ENCODE measurements at places on chromosomes 4 and X.

GRCh38 chr4:174314770-174315169 lies 31.1 kb downstream of the CEP44 start:
- no peak for DNase-seq

GRCh38 chr4:158788516-158788915 lies 19.7 kb downstream of the FNIP2 start:
- DNase-seq = no peak

- DNase-seq = no peak
These were observed 304.2 kb downstream of the ARHGAP24 start for GRCh38 chr4:85779165-85779564.

DNA sequence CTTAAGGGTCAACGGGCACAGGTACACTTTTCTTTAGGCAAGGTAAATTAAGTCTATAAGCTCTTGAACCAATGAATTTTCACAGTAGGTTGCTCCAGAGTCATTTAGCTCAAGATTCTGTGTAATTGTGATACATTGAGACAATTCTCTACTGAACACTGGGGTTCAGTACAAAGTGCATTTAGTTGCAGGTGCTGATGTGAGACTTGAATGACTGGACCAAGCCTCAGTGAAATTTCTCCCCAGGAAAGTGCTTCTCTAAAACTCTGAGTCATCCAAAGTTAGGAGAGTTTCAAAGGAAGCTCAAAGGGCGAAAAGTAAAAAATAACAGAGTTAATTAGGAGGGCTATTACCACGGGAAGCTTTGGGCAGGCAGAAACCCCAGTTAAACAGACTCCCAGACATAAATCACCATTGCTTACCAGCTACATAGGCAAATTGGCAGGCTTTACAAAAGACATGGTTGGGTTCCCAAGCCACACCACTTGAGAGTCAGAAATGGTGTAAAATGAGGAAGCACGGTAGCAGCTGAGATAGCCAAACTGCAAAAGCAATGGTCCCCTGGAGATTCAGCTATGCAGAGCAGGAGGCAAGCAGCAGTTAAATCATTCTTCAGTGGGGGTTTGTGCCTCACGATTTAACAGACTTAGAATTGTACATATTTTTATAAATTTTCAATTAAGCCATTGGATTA lies 202.6 kb downstream of the PCDH19 start:
- no peak for DNase-seq

GRCh38 chr4:156144961-156145360 lies 191.3 kb upstream of the CTSO start:
- DNase-seq = no peak

DNA sequence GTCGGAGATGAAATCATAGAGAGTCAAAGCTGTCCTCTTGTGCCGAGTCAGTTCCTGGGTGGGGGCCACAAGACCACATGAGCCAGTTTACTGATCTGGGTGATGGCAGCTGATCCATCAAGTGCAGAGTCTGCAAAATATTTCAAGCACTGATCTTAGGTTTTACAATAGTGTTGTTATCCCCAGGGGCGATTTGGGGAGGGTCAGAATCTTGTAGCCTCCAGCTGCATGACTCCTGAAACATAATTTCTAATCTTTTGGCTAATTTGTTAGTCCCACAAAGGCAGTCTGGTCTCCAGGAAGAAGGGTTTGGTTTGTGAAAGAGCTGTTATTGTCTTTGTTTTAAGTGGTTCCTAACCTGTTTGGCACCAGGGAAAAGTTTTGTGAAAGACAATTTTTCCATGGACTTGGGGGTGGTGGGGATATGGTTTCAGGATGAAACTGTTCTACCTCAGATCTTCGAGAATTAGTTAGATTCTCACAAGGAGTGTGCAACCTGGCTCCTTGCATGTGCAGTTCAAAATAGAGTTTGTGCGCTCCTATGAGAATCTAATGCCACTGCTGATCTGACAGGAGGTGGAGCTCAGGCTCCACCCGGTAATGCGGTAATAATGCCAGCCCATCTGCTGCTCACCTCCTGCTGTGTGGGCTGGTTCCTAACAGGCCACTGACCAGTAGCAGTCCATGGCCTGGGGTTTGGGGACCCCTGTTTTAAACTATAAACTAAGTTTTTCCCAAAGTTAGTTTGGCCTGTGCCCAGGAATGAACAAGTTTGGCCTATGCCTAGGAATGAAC lies 29.2 kb downstream of the METAP1 start:
- no peak for DNase-seq

GRCh38 chrX:42837747-42838146 lies 59.8 kb upstream of the PPP1R2C start:
- no peak for DNase-seq

DNA sequence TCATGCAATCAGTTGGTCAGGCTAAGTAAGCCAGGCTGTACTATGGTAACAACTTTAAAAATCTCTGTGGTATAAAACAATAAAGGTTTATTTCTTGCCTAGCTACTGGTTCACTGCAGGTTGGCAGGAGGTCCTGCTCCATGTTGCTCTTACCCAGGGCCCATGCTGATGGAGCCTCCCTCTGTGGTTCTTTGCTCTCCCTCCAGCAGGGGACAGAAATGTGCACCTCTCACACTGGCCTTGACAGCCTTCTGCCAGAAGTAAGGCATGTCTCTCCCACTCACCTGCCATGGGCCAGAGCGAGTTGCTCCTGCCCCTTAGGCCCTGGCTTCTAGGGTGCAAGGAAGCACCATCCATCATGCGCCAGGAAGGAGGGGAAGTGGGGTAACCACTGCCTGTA lies 31.1 kb downstream of the CLDN22 start:
- DNase-seq = no peak

- no peak for DNase-seq
These were observed 126.1 kb downstream of the ARHGEF9 start for GRCh38 chrX:63658920-63659319.

DNA sequence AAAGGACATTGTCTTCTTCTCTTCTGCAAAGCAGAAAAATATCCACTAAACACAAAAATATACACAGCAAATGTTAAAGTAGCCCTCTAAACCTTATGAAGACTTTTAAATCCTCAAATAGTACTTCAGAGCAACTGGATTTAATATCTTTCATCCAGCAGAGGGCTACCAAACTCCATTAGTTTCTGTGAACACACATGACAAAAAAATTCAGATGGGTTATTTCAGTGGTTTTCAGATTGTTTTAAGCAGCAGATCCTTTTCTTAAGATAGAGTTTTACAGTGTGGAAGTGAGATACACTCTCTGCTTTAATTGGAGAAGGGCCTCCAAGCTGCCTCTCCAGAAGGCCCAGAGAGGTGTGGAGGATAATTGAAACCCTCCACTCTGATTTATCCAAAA lies 56.7 kb downstream of the ANK2 start:
- DNase-seq = no peak

DNA sequence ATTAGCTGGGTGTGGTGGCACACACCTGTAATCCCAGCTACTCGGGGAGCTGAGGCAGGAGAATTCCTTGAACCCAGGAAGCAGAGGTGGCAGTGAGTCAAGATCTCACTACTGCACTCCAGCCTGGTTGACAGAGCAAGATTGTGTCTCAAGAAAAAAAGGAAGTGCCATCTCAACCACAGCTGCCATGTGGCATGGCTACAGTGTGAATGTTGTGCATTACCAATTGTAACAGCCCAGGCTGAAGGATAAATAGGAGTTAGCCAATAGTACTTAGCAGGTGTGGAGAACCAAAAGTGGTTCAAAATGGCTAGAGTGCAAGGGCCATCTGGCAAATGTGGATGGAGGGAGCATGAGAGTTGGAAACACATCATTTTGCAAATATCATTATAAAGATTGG lies 28.9 kb downstream of the SLC25A5 start:
- DNase-seq = no peak

DNA sequence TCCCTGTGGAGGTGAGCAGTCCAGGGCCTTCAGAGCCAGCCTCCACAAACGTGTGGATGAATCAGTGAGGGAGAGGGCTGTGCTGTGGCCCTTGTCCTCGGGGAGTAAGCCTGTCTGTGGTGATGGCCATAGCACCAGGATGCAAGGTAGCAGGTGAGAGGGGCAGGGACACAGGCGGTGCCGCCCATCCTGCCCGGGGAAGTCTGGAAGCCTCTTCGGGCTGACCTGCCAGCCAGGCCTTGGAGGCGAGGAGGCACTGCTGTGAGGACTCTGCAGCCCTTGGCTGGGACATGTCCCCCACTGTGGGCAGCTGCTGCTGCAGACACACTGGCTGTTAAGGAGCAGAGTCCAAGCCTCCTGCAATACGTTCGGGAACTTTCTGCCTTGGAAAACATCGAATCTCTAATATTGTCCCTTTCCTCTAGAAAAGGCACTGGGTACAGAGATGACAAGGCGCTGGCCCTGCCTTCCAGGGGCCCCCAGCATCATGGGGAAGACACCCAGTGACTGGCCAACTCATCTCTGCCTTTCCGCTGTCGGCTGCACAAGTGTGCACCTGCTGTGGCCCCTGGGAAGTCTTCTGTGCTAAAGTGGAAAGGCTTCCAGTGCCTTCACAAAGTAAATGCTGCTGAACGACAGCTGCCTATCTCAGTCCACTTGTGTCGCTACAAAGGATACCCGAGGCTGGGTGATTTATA lies 101.4 kb downstream of the ADRA2C start:
- no peak for DNase-seq

GRCh38 chrX:44343412-44344141 lies at the start of gene EFHC2:
TSS of gene EFHC2 (minus strand) at chrX:44343672. CDS start at chrX:44343588, 84 bp downstream.
- DNase-seq = peak; percentile 32

DNA sequence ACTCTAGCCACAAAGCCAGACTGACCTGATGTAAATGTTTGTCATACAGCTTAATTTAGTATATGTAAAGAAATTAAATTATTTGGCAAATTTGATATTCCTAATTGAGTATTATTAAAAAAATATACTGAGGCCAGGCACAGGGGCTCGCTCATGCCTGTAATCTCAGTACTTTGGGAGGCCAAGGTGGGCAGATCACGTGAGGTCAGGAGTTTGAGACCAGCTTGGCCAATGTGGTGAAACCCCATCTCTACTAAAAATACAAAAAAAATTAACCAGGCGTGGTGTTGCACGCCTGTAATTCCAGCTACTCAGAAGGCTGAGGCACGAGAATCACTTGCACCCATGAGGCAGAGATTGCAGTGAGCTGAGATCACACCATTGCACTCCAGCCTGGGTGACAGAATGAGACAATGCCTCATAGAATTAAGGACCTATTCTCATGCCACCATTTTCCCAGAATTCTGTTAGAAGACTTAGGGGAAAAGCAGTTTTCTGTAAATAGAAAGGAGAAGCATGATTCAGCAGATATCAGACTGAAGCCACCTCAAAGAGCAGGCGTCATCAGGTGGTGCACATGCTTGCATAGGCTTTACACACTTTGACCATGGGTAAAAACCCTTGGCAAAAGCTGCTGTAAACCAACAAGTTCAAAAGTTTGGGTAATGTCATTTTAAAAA lies 6.1 kb downstream of the UBQLN2 start:
- no peak for DNase-seq

- no peak for DNase-seq
These were observed 57.3 kb upstream of the ZNF157 start for GRCh38 chrX:47313056-47313455.

GRCh38 chrX:121307449-121307848 lies 260.0 kb downstream of the GLUD2 start:
- no peak for DNase-seq

- no peak for DNase-seq
These were observed 74.4 kb downstream of the RNF150 start for GRCh38 chr4:141058591-141059512.

- no peak for DNase-seq
These were observed 8.7 kb downstream of the ATP5ME start for GRCh38 chr4:665381-665750.

DNA sequence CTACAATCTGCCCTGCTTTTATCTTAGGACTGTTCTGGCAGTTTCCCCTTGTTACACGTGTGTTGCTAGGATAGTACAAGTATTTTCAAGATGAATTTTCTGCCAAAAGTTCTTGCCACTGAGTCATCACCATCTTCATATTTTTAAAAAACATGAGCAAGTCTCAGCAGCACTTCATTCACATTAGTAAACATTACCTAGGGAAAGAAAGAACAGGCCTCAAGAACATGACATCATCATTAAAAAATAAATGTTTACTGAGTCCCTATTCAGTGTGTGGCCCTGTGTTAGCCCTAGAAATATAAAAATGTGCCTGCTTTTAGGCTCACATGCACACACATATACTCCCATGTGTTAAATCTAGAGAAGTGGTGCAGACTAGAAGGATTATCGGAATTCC lies 18.7 kb upstream of the GPC3 start:
- no peak for DNase-seq

DNA sequence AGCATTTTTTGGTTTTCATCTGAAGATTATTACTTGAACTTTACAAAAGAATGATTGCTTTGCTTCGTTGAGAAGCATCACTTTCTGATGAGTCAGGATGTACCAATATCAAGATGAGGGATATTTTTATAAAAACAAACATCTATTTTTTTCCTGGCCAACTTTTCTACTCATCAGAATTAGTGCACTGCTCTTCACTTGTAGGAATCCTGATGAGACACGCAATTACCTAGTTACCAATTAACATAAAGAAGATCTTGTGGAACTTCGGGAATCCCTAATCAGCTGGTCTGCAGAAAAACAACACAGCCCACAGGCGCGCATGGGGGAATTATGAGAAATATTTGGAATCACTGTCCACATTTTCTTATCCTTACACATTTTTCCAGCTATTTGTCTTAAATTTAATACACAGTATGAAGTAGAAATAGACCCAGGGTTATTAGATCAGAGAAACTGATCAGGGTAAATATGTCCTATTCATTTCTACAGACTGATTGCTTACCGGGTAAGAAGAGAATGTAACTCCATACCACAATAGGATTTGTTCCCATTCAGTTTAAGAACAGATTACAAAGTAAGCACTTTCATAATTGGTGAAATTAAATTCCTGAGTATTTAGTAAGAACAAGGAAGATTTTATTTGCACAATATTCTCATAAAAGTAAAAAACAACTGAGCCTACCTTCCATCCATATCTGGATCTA lies 50.9 kb downstream of the MFAP3L start:
- DNase-seq = no peak

DNA sequence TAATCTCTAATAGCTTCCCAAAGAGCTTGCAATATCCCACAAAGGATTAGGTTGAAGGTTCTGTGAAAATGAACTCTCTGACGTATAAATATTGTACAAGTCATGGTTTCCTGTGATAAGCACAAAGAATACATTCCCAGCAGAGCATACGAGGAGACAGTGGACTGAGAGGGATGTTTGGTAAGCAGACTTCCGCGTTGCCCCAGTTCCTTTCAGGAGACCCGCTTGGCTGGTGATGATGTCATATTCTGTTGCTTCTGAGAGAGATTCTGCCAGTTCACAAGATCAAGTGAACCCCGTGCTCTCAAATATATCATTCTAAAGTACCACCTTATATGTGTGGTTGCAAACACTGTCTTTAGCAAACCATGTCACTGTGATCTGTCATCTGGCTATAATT lies 323.9 kb upstream of the CASK start:
- DNase-seq = no peak

Measured in stimulated activated CD8-positive, alpha-beta memory T cell treated with anti-CD3 and anti-CD28 coated beads, Interleukin-2, amount 100 ng/mL, for 1 hour (primary cell).